ENCODE measurements at places on chromosomes 7 and 10.

DNA sequence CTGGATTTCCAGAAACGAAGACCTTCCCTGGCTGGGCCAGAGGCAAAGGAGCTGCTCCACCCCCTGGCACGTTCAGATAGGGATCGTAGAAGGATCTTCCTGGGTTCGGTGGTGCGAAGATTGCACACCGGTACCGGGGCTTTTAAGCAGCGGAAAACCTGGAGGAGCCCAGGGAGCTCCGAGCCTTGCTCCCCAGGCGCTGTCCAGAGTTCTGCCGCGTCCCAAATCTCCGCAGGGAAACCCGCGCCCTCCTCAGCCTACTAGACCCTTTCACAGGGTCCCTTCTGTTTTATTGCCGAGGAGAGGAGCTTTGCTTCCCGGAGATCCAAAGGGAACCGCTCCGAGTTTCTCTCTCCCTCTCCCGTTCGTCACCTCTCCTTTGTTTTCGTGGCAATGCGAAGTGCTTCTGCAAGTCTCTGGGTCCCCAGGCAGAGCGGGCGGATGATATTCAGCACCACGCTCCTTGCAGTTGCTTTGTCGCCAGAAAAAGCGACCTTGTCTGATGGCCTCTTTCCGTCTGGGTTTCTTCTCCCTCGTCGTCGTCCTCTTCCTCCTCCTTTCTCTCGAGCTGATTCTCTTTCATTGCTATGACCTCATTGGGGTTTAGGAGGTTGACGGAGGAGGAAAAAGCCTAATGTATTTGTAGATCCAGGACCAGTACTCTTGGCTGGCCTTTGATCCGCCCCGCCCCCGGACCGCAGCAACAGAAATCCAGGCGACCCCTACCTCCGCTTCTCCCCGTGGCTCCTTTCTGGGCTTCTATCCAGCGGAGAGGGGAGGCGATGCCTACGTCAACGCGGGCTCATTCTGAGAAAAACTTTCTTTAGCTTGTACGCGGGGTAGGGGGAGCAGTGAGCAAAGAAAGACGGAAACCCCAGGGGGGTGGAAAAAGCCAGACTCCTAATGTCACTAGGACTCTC, at the start of gene TMEM196:
TMEM196 (minus strand) TSS at position 777 of the 920 bp plus-strand sequence. CDS start 921 bp downstream, outside the sequence.
- no peak for DNase-seq

DNA sequence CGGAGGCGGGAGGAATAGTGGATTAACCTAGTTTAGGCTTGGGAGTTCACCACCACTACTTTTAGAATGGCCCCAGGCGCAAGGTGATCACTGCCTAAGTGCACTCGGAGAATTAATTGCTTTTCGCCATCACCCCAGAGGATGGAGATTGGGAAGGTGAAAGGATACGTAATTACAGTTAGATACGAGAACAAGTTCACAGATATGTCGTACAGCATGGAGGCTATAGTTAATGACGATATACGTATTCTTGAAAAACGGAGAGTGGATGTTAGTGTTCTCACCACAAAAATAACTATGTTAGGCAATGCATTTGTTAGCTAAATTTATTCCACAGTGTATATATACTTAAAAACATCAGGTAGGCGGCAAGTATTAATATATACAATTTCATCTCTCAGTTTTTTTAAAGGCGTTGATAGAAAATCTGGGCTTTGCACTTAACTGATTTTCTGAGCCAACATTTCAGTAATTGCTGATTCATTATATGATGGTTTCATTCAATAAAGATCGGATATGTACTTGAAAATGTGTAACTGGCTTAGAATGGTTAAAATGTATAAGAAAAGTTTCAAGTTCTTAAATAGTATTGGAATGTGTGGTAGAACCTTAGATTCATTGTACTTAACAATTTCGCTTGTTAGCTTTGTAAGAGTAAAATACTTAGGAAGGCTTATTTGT, 683 bp downstream of the CDC123 start:
- DNase-seq = no peak

- DNase-seq = peak; percentile 21
Measured at GRCh38 chr10:97640868-97641811, 669 bp downstream of the PI4K2A start.

DNA sequence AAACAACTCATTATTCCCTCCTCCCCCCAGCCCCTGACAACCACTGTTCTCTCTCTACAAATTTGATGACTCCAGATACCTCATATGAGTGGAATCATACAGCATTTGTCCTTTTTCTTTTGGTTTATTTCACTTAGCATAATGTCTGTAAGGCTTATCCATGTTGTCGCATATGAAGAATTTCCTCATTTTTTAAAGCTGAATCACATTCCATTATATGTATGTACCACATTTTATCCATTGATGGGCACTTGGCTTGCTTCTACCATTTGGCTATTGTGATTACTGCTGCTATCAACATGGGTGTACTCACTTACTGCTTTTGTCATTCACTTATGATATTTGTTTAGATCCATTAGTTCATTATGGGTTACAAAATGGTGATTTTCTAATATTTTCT, 112.8 kb downstream of the BUB3 start:
- DNase-seq = no peak

GRCh38 chr10:73916761-73917470, 6.0 kb downstream of the PLAU start:
- no peak for DNase-seq

GRCh38 chr7:133941496-133941895, 185.6 kb upstream of the LRGUK start:
- no peak for DNase-seq

GRCh38 chr10:58264780-58265179, 2.9 kb downstream of the IPMK start:
- DNase-seq = no peak

DNA sequence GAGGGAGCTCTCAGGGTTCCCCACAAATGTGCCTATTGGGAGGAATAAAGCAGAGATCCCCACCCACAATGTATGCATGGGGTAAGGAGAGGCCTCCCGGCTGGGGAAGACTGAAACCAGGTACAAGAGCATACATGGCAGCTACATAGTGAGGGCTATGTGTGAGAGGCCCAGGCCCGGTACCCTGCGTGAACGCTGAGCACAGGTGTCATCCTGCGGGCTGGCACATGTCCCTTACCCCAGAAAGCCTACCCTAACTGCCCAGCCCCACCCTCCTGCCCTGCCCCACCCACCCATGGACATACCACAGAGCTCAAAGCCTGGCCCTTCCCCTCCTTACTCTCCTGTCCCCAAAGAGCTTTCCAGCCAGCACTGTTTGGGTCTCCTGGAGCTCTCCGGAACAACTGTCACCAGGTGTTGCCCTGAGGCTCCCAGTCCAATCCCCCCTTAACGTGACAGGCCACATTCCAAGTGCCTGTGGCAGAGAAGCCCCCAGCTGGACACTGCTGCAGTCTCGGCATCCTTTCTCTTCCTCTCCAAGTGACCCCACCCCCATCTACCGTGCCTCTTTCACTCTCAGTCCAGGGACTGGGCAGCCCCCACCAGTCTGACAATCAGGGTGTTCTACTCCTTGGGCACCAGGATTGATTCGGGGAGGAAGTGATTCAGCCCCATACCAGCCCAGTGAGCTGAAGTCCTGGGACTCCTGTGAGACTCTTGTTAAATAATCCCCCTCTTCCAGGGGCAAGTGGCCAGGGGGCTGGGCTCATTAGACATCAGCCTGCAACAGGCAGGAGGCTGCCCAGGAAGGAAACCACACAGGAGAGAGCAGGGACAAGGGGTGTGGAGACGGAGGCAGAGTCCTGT, 19.6 kb downstream of the GRID1 start:
- DNase-seq = no peak

DNA sequence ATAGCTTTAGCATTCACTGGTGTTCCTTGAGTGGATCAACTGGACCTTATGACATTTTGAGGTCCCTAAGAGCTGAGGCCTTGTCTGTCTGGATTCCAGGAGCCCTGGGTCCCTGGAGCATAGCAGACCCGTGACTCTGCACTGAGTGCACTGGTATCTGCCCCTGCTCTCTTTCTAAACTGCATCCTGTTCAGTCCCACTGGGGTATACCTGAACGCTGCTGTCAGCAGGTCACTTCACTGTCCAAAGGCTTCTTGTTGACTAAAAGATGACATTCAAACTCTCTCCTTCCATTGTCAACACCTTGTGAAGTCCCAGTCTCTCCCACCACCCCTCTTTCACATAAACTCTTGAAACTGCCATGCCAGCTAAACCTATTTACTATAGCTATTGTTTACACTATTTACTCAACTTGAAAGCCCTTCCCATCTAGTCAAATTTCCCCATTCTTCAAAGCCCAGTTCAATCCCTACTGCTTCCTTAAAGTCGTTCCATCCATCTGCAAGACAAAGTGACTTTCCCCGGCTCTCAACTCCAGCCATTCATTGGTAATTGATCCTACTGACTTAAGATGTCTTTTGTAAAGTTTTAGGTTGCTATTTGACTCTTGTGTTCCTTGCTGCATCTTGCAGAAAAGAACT, 523.3 kb downstream of the KCNMA1 start:
- no peak for DNase-seq

DNA sequence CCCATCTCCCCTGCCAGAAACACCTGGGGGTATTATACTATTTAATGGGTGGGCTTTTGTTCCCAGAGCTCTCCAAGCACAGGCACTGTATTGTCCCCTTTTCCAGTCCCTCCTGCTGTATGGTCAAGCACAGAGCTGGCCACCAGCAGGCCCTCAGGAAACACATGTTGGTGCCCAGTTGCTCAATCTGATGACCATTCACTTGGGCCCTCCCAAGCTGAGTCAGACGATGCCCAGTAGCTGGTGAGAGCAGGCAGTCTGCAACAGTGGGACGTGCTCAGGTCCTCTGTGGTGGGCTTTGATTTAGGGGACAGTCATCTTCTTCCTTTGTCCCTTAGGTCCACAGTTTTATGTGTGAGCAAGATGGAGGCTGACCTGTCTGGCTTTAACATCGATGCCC, 11.8 kb downstream of the SFXN2 start:
- no peak for DNase-seq

DNA sequence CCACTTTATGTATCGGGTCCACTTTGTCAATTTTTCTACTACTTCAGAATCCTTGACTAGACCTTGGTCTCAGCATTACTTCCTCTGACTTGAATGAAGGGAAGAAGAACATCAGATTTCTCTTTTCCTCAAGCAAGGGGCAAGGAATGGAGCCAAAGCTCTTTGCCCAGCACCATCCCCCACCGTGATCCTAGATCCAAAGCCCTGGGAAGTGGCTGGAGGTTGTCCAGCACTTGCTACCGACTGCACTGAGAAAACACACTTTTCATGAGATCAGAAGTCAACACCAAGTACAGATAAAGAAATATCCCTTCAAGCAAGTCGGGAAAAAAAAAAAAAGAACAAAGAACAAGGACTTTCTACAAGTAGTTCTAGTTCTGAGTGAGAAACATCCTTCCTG, 102.1 kb upstream of the DDC start:
- no peak for DNase-seq

- DNase-seq = peak; percentile 82
Measured at GRCh38 chr10:71569775-71570588, 149.6 kb downstream of the C10orf105 start.

DNA sequence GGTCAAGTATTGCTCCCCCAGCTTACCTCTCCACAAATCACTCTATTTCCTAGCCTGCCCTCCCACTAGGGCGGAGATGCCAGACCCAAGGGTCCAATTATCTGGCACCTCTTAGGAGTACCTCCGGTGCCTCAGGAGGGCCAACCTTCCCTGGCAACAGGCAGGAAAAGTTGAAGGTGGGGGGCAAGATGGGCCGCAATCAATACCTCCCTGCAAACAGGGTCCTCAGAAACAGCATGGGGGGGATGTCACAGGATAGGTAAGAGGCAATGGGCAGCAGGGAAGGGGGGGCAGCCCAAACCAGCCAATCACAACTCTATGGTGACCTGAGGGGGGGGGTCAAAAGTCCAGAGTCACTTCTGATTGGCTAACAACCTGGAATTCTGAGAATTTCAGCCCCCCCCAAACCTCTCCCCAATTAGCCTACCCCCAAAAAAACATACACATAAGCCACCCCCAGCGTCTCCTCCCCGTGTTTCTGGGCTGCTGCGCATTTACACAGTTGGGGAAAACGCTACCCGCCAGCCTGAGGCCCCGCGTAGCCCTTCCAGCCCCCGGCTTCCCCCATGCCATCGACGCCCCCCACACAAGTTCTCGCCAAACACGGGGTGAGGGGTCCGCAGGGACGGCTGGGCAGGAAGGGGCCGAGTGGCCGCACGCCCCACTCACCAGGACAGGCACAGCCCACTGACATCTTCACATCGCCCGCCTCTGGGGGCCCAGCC, 589 bp downstream of the LDB1 start:
- peak; percentile 48 for DNase-seq

- DNase-seq = no peak
Measured at GRCh38 chr10:24262929-24263590, 54.1 kb downstream of the KIAA1217 start.

DNA sequence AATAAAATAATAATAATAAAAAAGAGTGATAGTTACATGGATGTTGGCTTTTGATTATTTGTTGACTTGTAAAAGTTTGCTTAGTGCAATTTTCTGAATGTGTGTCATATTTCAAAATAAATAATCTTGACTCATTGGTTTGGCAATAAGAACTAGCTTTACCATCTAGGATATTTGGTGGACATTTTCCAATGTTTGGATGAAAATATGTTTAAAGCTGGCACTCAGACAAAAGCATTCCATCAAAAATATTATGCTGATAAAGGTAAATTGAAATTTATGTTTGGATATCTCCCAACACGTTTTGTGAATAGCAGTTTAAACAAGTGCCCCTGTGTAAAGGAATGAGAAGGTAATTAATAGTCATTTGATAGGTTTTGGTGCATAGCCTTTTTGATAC, 62.5 kb upstream of the KCNMA1 start:
- no peak for DNase-seq

GRCh38 chr7:44650772-44651171, 44.3 kb downstream of the OGDH start:
- no peak for DNase-seq

Measured in CD4-positive, alpha-beta T cell treated with Interleukin-6 for 4 hours (primary cell).